Spinal cord (tissue), 10 donors: ENCODE measurements at places on chromosomes 2 and 18. TPM values are rescaled to one million over a fixed set of nuclear protein-coding genes. Genes with fewer than 3 reads are reported as not detected.

DNA sequence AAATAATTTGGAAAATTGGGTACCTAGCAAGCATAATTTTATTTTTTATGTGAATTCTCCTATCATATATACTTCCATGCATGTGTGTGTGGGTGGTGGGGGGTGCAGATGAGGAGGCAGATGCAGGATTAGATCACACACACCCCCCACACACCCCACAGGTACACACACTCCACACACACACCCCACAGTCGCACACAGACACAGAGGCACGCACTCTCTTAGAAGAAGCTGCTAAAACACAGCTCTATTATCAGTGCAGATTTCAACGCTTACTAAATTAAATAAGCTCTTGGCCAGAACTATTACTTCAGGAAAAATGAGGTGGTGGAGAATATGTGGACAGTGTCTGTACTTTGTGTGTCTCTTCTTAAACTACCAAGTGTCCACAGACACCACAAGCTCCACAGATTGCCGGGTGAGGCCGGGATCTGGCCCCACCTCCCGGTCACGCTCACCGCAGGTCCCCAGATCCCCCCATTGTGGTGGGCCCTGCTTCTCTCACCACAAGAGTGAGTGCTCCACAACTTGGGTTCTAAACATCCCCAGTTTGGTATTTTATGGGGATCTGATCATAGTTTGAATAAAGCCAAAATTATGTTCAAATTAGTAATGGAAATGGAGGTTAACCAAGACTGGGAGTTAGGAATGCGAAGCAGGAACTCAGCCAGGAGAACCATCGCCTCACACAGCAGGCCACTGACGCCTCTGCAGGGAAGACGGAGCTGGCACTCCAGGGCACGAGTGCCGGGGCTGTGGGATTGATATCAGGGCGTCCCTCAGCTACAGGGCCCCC, 102.1 kb downstream of the PXDN start:
- DNase-seq: no peak

DNA sequence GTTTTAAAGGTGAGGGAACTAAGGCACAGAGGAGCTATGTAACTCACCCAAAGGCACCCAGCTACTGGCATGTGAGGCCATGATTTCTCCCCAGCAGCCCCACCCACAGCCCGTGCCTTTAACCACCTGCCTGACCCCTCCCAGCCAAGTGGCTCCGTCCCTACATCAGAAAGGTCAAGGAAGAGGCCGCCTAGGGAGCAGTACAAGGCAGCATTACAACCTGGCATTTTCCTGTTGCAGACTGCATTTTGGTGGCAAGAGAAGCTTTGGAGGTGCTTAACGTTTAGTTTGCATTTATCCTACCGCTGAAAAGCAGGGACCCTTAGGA, 17.5 kb downstream of the STEAP3 start:
- DNase-seq: no peak

GRCh38 chr2:238226698-238227586, 12.9 kb downstream of the HES6 start:
- DNase-seq: no peak

- DNase-seq: no peak
Measured at GRCh38 chr2:158903711-158904405, 64.6 kb upstream of the TANC1 start.

DNA sequence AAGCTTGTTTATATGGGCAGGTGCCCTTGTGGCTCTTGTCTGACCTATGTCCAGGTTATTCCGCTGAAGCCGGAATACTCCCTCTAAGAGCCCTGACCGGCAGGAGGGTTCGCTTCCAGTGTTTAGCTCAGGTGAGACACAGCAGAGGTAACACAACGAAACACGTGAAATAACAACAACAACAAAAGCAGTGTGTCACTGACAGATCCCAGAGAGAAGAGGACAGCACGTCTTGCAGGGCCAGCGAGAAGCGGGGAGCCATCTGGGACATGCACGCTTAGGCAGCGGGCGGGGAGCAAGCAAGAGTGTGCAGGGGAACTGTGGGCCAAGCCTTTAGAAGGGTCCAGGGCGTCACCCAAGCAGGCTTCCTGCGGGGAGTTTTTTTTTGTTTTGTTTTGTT, 17.1 kb upstream of the ZDBF2 start:
- no peak for DNase-seq

CABYR gene
- polyA plus RNA-seq: 30.3 TPM

HRH4 gene
- polyA plus RNA-seq: 0.29 TPM
